Memory B cell (primary cell): ENCODE measurements at places on chromosomes 6 and 20.
A peak's percentile ranks its signal among the peaks of the same experiment; 100 is the strongest.

GRCh38 chr6:116255246-116255800 lies 1.4 kb upstream of the TSPYL4 start:
- DNase-seq, result no peak

DNA sequence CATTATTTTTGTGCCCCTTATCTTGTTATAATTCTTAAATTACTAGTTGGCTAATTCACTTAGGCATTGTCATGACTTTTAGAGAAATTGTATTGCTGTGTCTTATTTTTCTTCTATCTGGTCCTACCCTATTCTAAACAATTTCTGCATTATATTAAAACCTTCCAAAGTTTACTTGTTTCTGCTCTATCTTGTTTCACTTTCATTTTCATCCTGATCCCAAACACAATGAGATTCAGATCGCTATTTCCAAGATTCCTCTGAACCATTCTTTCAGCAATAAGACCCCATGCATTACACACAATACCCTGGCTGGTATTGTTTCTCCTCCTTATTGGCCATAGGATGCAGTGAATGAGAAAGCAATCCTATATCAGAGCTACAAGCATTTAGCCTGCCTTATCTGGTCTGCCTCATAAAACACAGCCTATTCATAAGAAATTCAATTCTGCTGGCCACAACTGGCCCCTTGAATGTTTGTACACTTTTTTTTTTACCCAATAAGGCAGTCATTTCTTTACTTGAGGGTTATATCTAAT lies 69.9 kb upstream of the POU3F2 start:
- DNase-seq, result no peak

GRCh38 chr6:90183587-90184333 lies 112.9 kb downstream of the BACH2 start:
- DNase-seq, result no peak

GRCh38 chr6:133128191-133128590 lies 113.0 kb upstream of the EYA4 start:
- no peak for DNase-seq

- no peak for DNase-seq
Observed at GRCh38 chr6:151425561-151425960, 26.4 kb downstream of the RMND1 start.

GRCh38 chr6:136736281-136736960 lies 55.9 kb downstream of the MAP3K5 start:
- no peak for DNase-seq

- no peak for DNase-seq
Observed at GRCh38 chr6:147530132-147531060, 21.9 kb downstream of the SAMD5 start.

- DNase-seq, result no peak
Observed at GRCh38 chr20:42093041-42093440, 474.9 kb upstream of the CHD6 start.

- DNase-seq, result peak; percentile 31
Observed at GRCh38 chr6:53437557-53438202, 88.9 kb upstream of the ELOVL5 start.

DNA sequence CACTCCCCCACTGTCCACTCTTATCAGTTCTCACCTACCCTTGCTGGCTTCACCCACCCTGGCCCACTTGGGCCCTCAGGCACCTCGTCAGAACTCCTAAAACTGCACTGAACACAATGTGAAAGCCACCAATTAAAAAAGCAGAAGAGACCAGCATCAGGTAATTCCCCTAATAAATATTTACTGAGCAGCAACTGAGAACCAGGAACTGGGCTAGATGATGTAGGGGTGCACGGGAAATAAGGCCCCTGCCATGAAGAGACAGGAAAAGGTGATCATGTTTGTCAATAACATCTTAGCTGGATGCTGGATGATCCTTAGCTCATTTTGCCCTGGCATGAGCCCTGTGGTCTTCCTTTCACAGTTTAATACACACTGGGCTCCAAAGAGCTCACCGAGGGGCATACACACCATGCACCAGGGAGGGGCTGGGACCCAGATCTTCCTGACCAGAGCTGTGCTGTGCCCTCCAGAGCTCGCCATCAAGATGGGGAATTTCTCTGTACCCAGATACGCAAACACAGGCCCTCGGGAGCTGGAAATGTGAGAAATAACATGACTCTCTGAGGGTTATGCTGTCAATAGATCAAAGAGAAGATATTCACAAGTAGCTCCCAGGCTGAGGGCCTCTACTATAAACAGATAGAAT lies 113.6 kb upstream of the SLC22A16 start:
- DNase-seq, result peak; percentile 38

- DNase-seq, result no peak
Observed at GRCh38 chr6:5379647-5380242, 118.4 kb downstream of the FARS2 start.

- no peak for DNase-seq
Observed at GRCh38 chr6:86728976-86729375, 208.4 kb upstream of the HTR1E start.

DNA sequence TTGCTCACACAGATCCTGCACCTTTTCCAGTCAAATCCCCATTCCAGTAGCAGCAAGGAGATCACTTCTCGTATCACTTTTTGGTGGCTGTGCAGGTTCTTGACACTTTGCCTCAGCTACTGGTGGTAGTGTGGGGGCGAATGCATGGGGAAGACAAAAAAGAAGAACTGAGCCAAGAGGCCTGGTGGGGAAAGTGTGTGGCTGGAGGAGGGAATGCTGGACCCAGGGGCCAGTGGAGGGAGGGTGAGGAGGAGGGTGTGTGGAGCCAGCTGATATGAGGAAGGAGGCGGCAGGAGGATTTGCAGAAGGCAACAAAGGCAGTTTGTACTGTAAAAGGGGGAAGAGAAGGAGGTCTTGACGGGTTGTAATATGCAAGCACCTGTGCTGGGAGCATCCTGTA lies 15.7 kb upstream of the HLA-C start:
- DNase-seq, result no peak

GRCh38 chr6:6596529-6597328 lies 8.2 kb downstream of the LY86 start:
- no peak for DNase-seq

DNA sequence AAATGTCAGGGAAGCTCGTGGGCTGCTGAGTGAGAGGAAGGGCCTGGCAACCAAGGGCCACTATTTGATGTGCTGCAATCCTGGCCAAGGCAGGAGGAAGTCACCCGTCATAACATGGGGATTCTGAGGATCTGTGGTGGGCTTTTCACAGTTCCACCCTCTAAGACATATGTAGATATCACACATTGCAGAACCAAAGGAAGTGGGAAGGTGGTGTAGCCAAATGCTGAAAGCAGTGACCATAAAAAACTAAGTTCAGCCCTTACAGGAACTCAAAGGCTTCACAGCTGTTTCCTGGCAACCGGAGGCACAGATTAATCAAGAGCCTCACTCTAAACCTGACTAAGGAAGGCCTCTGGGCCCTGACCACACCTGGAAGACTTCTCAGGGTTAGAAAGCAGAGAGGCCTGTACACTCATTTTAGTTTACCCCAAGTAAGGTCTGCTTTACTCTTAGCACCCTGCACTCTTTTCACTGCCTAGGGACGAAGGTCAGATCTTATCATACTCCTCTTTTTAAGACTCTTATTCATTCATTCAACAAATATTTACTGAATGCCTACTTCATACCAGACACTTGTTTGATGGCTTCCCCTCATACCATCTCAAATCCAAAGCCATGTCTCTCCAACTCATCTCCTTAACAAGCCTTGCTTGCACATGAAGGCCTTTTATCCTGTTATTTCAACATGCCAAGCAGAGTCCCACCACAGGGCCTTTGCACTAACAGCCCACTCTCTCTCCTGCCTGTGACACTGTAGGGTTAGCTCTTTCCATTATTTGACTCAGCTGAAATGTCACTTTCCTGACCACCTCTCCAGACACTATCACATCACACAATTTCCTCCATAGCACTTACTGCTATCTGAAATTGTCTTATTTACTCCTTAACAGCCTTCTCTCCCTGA lies 2.6 kb downstream of the UBE2V1 start:
- no peak for DNase-seq

GRCh38 chr6:69917834-69918233 lies 51.5 kb downstream of the COL19A1 start:
- no peak for DNase-seq

DNA sequence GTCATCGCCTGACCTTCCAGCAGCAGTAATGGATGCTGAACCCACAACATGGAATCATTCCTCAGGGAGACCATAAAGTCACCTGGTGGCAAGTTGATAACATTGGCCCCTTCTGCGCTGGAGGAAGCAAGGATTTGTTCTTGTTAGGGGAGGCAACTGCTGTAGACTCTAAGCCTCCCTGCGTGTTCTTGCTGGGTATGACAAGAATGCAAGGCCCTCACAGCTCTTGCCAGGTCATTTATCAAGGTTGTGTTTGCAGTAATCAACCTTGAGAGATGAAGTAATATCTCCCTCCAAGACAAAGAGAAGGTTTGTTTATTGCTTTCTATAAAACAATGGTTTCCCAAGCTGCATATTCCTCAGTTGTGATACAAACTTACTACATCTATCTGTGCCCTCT lies 80.9 kb downstream of the PERP start:
- no peak for DNase-seq

- DNase-seq, result no peak
Observed at GRCh38 chr6:155493694-155494143, 38.1 kb upstream of the NOX3 start.

- DNase-seq, result peak; percentile 38
Observed at GRCh38 chr6:151475653-151476523, 17.9 kb upstream of the CCDC170 start.

DNA sequence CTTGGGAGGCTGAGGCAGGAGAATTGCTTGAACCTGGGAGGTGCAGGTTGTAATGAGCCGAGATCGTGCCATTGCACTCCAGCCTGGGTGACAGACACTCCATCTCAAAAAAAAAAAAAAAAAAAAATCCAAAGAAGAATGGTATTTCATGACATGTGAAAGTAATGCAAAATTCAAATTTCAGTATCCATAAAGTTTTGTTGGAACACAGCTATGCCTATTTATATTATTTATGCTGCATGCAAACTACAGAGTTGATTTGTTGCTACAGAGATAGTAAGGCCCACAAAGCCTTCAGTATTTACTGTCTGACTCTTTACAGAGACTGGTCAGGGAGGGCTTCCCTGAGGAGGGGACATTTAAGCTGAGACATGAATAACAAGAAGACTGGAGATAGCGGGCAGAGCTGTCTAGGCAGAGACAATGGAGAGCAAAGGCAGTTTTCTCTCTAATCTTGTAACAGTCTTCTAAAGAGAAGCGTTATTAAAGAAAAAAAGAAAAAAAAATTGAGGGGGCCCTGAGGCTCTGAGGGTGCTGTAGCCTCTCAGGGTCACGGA lies 2.7 kb upstream of the SLC9A8 start:
- no peak for DNase-seq

DNA sequence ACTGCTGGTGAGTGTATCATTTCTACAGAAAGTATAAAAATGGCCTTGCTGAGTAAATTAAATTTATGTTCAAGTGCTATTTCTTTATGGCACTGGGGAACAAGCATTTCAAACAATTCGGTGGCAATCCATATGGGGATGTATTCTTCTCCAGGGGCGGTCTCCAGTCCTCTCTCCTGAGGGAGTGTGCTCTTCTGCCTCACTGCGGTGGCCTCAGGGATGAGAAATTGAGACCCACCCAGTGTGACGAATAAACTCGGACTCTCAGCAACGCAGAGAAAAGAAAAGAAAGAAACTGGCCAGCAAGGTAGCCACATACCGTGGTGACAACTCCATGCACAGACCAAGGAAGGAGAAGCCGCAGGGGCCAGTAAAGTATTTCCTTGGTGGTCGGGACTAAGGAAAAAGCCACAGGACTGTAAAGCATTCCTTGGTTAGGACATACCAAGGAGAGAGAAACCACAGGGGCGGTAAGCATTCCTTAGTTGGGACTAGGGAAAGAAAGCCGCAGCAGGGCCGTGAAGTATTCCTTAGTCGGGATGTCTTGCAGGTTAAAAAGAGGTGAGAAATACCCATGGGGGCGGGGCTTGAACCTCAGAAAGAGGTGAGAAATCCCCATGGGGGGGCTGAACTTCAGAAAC lies 13.6 kb upstream of the GOPC start:
- no peak for DNase-seq

- no peak for DNase-seq
Observed at GRCh38 chr6:41822021-41822420, 34.5 kb downstream of the TOMM6 start.

GRCh38 chr20:3158968-3159431 lies 665 bp downstream of the FASTKD5 start:
- DNase-seq, result no peak

- no peak for DNase-seq
Observed at GRCh38 chr6:42049948-42050296, 402 bp upstream of the TAF8 start.

DNA sequence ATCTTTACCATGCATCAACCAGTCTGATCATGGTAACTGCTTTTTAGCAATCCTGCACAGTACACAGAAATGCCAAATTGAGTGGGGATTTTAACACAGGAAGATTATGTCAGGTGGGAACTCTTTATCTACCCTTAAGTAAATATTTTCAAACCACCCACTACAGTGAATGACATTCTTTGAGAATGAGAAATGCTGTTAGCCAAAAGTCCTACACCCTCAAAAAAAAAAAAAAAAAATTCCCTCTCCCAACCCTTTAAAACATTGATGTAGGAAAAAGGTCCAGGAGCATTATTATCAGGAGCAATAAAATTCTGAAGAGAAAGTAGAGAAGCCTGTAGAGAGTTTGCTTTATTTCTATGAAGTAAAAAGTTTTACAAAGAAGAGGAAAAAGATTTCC lies 307.2 kb upstream of the THEMIS start:
- DNase-seq, result no peak

- DNase-seq, result no peak
Observed at GRCh38 chr6:11128608-11129007, 17.1 kb upstream of the ERVFRD-1 start.

DNA sequence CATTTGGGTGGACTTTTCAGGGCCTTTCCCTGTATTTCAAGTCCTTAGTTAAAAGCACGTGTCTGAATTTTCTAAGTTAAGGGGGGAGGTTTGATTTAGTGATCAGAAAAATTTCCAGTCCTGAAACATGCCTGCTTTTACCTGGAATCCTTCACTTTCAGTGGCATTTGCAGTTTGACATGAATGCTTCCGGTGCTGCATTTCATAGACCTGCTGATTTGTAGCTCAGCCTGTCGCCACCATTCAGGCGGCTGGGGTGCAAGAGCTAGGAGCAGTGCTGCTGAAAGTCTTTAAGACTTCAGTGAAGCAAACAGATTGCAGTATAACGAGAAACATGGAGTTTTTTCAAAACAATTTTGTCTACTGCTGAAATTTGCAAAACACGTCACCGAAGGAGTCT lies 14.0 kb downstream of the RPS6KA2 start:
- DNase-seq, result no peak

- no peak for DNase-seq
Observed at GRCh38 chr6:156316583-156317125, 460.5 kb upstream of the ARID1B start.

- no peak for DNase-seq
Observed at GRCh38 chr6:98932381-98932780, 15.4 kb downstream of the FBXL4 start.

GRCh38 chr6:45436544-45437438 lies 59.1 kb upstream of the SUPT3H start:
- DNase-seq, result no peak

DNA sequence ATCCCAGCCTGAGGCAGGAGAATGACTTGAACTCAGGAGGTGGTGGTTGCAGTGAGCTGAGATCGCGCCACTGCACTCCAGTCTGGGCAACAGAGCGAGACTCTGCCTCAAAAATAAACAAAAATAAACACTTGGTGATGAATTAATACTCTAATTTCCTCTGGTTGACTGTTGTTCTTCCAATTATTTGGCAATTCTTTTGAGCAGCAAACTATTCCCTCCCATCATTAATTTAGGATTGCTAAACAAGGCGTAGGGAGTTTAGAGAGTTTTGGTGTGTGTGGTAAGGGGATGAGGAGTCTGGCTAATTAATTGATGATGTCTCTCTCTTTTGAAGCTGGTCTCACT lies 2.7 kb upstream of the ID1 start:
- no peak for DNase-seq

GRCh38 chr20:48771542-48771941 lies 56.3 kb downstream of the PREX1 start:
- no peak for DNase-seq
